Left cardiac atrium (tissue), 4 donors: ENCODE measurements at places on chromosomes 1 and 21. TPM values are rescaled to one million over a fixed set of nuclear protein-coding genes. Genes with fewer than 3 reads are reported as not detected.

The KLHDC8A gene
- total RNA-seq, result 0.53 TPM

- no peak for DNase-seq
These were observed 73.3 kb downstream of the TNFSF18 start for GRCh38 chr1:172977296-172978017.

GRCh38 chr1:18249631-18250030, 142.0 kb downstream of the IGSF21 start:
- no peak for DNase-seq

- DNase-seq, result no peak
These were observed 97.4 kb downstream of the CENPF start for GRCh38 chr1:214700437-214700836.

The CELF3 gene
- total RNA-seq, result not detected

The PSMG1 gene
- total RNA-seq, result 21.3 TPM

DNA sequence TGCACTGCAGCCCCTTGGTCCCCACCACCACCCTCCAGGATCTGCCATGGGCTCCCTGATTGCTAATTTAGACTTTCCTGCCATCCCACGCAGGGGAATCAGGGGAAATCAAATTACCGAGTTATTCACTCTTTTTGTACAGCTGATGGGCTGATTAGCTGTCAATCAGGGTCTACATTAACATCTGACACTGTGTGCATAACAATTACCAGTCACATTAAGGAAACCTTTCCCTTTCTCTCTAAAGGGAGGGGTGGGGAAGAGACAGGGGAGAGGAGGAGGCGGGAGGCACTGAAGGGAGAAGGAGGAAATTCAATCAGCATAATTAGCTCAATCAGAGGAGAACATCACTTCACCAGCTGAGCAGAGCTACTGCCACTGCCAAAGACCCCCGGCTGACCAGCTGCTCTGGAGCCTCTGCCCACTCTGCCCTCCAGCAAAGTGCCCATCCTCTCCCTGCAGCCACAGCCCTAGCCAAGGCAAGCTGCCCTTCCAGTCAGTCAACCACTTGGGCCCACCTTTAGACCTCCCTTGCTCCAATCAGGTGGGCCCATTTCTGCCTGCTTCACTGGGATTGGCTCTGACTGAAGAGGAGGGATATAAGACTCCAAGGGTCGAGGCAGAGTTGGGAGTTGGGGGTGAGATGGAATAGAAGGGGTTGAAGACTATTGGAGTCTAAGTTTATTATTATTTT, 199.3 kb upstream of the ZC3H12A start:
- DNase-seq, result no peak

DNA sequence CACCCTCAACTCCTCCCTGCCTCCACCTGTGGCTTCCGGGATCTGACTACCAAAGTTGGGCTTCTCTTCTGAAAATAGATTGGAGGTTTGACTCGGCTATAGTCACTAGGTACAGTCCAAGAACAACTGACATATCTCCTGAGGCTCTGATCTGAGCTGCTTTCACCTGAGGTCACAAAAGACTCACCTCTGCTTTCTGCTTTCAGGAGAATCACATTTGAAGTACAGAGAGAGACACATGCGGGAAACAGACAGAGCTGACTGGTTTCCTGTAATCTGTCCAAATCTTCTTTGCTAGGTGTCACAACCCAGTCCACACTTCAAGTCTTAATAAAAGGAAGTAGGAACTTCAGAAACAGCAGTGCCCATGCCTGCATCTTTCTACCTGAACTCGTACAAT, 245.4 kb upstream of the CHRM3 start:
- DNase-seq, result no peak

DNA sequence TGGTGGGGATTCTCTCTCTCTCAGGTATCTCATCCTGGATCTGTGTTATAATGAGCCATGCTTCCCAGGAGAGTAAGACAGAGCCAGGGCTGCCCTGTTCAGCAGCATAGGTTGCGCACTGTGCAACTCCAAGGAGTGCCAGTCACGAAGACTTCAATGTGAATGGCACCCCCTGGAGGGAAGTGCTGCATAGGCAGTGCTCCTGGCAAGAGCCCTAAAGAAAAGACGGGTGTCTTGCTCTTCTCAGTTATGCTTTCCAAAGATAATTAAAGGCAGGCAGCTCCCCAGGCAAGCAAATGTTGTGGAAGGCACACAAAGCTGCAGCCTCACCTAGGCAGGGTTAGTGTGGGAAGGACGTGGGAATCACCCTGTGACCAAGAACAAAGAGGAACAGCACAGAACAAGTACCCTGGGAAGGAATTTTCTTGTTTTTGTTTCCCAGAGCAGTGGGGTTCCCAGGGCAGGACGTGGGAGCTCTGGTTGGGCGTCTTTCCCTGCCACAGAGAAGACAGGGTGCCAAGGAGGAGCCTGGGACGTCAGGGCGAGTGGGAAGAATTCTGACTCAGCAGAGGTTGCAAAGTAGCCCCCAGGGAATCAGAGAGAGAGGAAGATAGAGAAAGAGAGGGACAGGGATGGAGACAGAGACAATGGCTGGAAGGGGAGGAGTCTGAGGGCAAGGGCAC, 120.9 kb downstream of the KCNN3 start:
- no peak for DNase-seq

DNA sequence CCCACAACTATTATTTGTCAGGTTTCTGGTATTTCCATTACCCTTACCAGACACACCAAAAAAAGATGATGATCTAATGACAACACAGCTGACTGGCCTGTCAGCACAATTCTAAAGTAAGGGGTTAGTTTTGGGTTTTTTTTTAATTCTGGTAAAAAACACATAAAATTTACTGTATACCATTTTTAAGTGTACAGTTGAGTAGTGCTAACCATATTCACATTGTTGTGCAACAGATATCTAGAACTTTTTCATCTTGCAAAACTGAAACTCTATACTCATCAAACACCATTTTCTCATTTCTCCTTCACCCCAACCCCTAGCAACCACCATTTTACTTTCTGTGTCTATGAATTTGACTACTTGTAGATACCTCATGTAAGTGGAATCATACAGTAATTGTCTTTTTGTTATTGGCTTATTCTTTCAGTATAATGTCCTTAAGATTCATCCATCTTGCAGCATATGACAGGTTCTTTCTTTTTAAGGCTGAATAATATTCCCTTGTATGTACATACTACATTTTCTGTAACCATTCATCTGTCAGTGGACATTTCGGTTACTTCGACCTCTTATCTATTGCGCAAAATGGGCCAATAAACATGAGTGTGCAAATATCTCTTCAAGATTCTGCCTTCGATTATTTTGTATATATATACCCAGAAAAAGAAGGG, 29.8 kb downstream of the ARNT start:
- no peak for DNase-seq

DNA sequence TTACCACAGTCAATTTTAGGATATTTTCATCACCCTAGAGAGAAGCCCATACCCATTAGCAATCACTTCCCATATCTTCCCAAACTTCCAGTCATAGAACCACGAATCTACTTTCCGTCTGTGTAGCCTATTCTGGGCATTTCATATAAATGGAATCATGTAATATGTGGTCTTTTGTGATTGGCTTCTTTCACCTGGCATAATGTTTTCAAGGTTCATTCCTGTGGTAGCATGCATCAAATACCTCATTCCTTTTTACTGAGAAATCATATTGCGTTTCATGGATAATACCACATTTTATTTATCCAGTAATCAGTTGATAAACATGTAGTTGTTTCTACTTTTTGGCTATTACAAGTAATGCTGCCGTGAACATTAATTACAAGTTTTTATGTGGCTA, 21.5 kb downstream of the DESI2 start:
- DNase-seq, result no peak

DNA sequence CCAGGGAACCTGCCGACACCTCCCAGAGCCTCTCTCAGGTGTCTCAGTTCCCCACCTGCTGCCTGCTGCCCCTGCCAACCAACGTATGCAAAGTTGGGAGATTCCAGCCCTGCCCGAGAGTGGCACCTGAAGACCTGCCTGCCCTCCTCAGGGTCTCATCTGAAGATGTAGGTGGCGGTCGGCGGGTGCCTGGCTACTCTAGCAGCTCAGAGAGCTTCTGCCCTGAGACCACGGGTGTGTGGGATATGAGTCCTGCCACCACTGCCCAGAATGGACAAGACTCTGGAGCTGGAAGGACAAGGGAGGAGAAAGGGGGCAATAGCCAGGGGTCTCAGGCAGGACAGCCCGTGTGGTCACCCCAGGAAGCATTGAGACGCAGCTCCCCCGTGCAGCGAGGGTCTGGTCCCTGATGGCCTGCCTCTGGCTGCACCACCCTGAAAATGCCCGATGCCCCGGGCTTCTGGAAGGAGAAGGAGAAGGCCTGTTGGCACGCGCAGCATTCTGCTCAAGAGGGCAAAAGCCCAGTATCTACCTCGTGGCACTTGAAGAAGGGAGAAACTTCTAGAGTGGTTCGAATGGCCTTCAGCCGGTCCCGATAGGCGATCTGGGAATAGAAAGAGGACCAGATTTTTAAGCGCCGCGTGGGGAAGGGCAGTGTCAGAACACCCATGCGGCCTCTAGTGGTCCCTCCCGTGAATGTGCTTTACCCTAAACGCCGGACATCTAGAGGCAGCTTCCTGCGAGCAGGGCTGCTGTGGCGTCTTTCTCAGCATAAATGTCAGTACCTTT, 88.8 kb downstream of the STUM start:
- peak; percentile 55 for DNase-seq

The RCC2 gene
- total RNA-seq, result 20.8 TPM

DNA sequence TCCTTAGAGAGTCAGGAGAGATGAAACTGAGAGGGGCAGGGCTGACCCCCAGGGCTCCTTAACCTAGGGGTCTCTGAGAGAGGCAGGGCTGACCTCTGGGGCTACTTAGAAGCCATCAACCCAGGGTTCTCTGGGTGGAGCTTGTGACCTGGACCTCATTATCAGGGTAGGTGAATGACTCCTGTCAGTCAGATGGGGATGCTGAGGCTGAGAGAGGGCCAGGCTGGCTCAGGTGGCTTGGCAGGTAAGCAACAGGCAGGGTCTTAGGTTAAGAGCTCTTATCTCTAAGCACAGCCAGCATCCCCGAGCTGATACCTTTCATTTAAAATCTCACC, 160.9 kb downstream of the PTPRU start:
- DNase-seq, result no peak

The FMO2 gene
- 41.7 TPM for total RNA-seq

DNA sequence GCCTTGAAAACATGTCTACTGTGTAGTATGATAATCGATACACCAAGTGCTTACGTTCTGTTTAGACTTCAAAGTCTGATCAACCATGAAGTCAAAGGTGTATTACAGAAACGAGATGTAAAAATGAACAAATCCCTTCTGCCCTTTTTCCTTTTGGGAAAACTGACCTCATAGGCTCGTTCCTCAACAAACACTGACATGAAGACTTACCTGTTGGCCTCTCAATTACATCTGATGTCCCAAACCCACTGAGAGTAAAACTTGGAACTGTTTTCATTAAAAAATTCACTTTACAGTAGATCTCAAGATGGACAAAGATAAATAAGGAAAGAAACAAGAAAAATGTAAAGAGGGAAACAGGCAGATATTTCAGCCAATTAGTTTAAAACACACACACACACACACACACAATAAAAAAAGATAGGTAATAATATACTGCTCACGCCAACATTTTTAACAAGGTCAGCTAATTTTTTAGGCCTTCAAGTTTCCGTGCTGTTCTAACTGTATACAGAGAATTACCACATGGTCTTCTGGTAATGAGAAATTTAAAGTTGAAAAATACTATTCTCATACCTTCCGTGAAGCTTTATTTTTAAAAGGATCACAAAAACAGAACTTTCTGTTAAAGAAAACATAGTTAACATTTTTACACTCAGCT, 2.1 kb downstream of the HMGN1 start:
- DNase-seq, result no peak

- DNase-seq, result no peak
These were observed 16.7 kb downstream of the LURAP1 start for GRCh38 chr1:46219551-46220520.

GRCh38 chr1:80359666-80360065, 1353.1 kb upstream of the ADGRL4 start:
- no peak for DNase-seq

The HOOK1 gene
- total RNA-seq, result 8.3 TPM

The USP16 gene
- 29.0 TPM for total RNA-seq

- peak; percentile 69 for DNase-seq
These were observed 34.8 kb downstream of the CLCA1 start for GRCh38 chr1:86503406-86504136.
